ENCODE measurements at places on chromosomes 5 and 9.

GRCh38 chr5:8845296-8845695, 700.6 kb downstream of the SEMA5A start:
- no peak for DNase-seq

GRCh38 chr5:113232221-113232620, 202.6 kb downstream of the TSSK1B start:
- no peak for DNase-seq

GRCh38 chr5:92800365-92800764, 780.7 kb downstream of the NR2F1-AS1 start:
- no peak for DNase-seq

DNA sequence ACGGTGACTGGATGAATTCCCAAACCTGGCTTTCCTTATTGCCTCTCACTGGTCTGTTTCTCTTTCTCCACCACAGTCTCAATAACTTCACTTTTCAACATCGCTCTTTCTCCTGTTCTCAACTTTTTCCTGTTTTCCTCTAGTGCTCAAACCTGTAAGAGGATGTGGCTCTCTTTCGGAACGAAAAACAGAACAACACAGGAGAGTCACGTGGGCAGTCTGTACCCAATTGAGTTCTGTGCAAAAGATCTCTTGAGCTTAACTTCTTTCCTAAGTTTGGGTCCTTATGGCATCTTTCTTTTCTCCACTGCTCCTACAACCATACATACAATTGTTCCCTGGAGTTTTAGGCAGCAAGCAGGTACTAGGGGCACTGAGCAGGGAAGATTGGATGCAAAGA, 8.9 kb downstream of the HAVCR1 start:
- no peak for DNase-seq

GRCh38 chr5:137751869-137752491, 2.2 kb downstream of the HNRNPA0 start:
- DNase-seq, result no peak

GRCh38 chr9:22146604-22147003, 137.5 kb upstream of the CDKN2B start:
- no peak for DNase-seq

DNA sequence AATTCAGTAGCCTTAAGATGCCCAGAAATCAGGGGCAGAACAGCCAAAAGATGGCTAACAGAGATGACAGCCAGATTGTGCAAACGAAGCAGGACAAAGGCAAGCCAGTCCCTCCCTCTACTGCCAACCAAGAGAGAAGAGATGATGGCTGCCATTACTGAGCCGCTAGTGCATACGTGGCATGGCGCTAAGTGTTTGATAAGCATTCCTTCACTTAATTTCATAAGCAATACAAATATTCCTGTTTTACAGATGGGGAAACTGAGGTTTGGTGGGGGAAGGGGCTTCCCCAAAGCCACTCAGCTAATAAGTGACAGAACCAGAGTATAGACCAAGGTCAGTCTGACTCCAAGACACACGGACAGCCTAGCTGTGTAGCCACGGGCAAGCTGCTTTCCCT, 44.1 kb downstream of the STK10 start:
- no peak for DNase-seq
